Right renal cortex interstitium (tissue), 3 donors: ENCODE measurements at places on chromosomes 2 and 18.

DNA sequence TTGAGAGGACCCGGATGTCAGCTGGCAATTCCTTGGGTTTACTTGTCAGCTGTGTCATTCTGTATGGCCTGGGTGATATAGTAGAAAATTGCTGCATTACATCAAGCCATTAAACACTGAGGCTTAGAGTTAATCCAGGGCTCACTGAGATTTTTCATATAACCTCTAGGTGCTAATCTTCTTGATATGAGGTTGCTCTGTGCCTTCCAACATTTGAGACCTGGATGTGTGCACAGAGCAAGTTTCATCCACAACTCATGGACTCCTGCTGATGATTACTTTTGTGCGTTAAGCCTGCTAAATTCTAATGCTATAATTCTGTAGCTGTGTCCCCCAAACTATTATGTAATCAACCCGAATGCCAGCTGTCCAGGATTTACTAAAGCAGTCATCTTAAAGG lies 178.4 kb upstream of the CDH20 start:
- no peak for DNase-seq

GRCh38 chr2:173520918-173521317 lies 166.2 kb downstream of the CDCA7 start:
- no peak for DNase-seq

GRCh38 chr2:189018631-189019030 lies 44.5 kb downstream of the COL3A1 start:
- DNase-seq: no peak

DNA sequence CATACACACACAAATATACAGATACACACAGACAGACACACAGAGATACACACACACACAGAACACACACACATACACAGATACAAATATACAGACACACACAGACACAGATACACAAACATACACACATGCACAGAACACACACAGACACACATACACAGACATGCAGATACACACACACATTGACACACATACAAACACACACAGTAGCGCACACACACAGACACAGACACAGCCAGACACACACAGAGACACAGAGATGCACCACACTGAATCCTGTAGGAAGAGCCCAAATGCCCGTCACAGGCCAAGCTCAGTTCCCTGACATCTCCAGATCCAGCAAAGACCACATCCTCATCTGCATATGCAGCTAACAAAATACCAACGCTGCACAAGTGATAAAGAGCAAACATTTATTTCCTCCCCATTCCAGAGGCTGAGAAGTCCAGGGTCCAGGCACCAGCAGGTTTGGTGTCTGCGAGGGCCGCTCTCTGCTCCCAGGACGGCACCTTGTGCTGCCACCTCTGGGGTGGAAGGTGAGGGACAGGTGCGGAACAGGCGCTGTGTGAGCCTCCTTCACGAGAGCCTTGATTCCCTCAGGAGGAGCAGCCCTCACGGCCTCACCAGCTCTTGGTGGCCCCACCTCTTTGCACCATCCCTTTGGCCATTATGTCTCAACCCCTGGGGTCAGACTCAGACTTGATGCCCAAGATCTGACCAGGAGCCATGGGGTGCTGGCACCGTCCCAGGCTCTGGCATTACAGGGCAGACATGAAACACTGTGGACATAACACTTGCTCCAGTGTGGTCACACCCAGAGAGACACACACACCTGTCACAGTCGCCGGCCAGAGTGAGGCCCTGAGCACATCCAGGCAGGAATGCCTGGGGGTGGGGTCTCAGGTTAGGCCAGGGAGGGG lies 108.7 kb downstream of the NDUFA10 start:
- no peak for DNase-seq

- no peak for DNase-seq
Measured at GRCh38 chr2:160417745-160418397, 75.7 kb downstream of the RBMS1 start.

- no peak for DNase-seq
Measured at GRCh38 chr18:34659579-34660517, 50.2 kb upstream of the DTNA start.

- DNase-seq: no peak
Measured at GRCh38 chr2:70596293-70596692, 42.7 kb upstream of the TGFA start.

- no peak for DNase-seq
Measured at GRCh38 chr2:237556773-237557632, 9.4 kb upstream of the PRLH start.

- no peak for DNase-seq
Measured at GRCh38 chr2:119475225-119475856, 43.7 kb downstream of the TMEM37 start.

DNA sequence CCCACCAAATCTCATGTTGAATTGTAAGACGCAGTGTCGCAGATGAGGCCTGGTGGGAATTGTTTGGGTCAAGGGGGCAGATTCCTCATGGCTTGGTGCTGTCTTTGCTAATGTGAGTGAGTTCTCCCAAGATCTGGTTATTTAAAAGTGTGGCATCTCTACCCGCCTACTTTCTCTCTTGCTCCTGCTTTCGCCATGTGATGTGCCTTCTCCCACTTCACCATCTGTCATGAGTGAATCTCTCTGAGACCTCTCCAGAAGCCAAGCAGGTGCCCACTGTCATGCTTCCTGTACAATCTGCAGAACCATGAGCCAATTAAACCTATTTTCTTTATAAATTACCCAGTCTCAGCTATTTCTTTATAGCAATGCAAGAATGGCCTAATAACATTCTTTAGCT lies 246.6 kb upstream of the CDH20 start:
- no peak for DNase-seq

GRCh38 chr2:204416236-204416635 lies 129.0 kb upstream of the PARD3B start:
- DNase-seq: no peak

- DNase-seq: no peak
Measured at GRCh38 chr2:200976710-200977109, 13.2 kb upstream of the ORC2 start.

GRCh38 chr2:16663121-16663905 lies 2.3 kb downstream of the CYRIA start:
- DNase-seq: no peak

DNA sequence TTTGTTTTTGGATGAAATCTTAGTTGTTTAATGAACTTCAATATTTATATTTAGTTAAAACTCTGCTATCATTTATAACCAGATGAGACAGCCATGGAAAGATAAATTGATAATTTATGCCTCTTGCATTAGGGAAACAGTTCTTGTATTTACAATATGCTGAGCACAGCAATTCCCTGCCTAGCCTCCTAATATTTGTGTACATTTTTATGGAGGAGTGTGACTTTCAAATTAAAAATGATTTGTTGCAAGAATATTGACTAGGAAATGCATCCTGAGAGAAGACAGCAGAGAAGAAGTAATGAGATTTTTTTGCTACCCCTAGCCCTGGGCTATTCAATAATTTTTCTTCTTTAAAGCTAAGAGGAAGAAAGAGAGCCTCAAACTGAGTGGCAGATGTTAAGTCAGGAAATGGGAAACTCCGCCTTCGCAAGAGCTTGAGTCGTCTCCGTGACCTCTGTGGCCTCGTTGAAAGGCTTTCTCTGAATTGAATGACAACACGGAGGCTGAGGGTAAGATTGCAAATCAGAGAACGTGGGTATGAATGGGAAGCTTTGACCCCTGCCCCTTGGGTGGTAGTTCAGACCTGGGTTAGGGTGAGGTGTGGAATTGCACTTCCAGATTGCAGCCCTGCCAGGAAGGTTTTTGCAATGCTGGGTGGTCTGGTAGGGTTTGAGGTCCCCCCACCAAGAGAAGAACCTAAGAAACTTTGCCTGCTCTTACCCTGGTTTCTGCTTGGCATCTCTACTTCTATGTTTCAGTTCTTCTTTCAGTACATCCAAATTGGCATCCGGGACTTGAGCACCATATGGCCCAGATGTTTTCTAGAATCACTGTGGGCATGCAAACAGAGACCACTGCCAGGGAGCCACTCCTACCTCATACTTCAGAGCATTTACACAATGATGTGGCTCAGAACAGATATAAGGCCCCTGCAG lies 210.3 kb upstream of the RBMS1 start:
- DNase-seq: peak; percentile 14

DNA sequence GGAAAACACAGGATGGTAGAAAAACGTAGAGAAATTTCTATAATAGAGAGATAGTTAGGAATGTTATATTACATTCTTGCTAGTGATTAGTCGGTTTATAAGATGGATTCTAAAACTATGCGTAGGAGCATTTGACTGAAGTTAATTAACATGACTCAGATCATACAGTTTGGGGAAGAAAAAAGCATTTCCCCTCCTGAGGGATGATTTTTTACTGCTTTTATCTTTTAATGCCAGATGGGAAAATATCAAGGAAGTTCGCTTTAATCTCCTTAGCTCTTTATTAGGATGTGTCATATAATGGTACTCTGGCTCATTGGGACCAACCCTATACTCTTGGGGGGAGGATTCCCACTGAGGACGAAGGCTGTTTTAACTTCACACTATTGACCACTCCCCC lies 502.1 kb downstream of the TGIF1 start:
- DNase-seq: no peak

GRCh38 chr2:190465060-190465459 lies 56.9 kb downstream of the MFSD6 start:
- DNase-seq: no peak

GRCh38 chr2:10235099-10235908 lies 67.4 kb upstream of the HPCAL1 start:
- DNase-seq: no peak
